Nephron progenitor cell (in vitro differentiated cells): ENCODE measurements at places on chromosomes 1 and 21.

GRCh38 chr1:201763455-201764140, 65.4 kb upstream of the IPO9 start:
- peaks cover 71% of the 10 kb centered on the region for H3K4me1 ChIP-seq
- peaks cover 16% of the 10 kb centered on the region for H3K36me3 ChIP-seq
- peak overlapping the region; percentile 39 for H3K4me3 ChIP-seq
- DNase-seq = no peak
- peak overlapping the region; percentile 95 for H3K27ac ChIP-seq

- peaks cover 92% of the 10 kb centered on the region for H3K27me3 ChIP-seq
- peak; percentile 75 for DNase-seq
- peaks cover 35% of the 10 kb centered on the region for H3K4me1 ChIP-seq
- H3K27ac ChIP-seq = no peak within 1 kb of the TSS
- H3K4me3 ChIP-seq = peak within 1 kb of the TSS; percentile 80
These were observed at the start of gene FAM163A for GRCh38 chr1:179742717-179743678. FAM163A (plus strand) TSS chr1:179743291; CDS start chr1:179813098, 69,807 bp downstream.

- no peaks in the 10 kb centered on the region for H3K36me3 ChIP-seq
- peaks cover 5% of the 10 kb centered on the region for H3K4me1 ChIP-seq
- H3K4me3 ChIP-seq = no peak overlapping the region
- peaks cover 10% of the 10 kb centered on the region for H3K27me3 ChIP-seq
- no peak for DNase-seq
These were observed 34.4 kb downstream of the PALMD start for GRCh38 chr1:99680270-99680669.

- peaks cover 9% of the 10 kb centered on the region for H3K27me3 ChIP-seq
- DNase-seq = no peak
These were observed 5.1 kb upstream of the ARHGAP30 start for GRCh38 chr1:161074676-161075368.

DNA sequence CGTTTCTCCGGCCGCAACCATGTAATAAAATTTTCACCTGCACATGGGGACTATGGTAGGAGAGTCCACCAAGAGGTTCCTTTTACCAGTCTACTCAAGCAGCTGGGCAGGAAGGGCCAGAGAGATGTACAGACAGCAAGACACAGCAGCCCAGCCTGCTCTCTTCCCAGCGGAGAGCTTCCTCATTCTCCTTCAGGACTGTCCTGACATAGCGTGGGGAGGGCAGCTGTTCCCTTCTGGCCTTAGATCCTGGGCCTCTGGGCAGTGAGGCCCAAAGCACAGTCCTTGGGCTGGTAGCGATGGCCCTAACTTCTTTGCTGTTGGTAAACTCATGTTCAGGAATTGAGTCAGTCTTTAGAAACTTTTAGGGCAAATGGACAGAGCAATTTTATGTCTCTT, 89.1 kb downstream of the BCAR3 start:
- peaks cover 30% of the 10 kb centered on the region for H3K36me3 ChIP-seq
- H3K4me1 ChIP-seq = peaks cover 48% of the 10 kb centered on the region
- no peak overlapping the region for H3K4me3 ChIP-seq
- no peak for DNase-seq

- H3K4me1 ChIP-seq = peaks cover 25% of the 10 kb centered on the region
- no peak overlapping the region for H3K4me3 ChIP-seq
- peak overlapping the region; percentile 83 for H3K27ac ChIP-seq
- H3K36me3 ChIP-seq = peaks cover 32% of the 10 kb centered on the region
These were observed 44.9 kb downstream of the TRAPPC10 start for GRCh38 chr21:44057055-44057454.

DNA sequence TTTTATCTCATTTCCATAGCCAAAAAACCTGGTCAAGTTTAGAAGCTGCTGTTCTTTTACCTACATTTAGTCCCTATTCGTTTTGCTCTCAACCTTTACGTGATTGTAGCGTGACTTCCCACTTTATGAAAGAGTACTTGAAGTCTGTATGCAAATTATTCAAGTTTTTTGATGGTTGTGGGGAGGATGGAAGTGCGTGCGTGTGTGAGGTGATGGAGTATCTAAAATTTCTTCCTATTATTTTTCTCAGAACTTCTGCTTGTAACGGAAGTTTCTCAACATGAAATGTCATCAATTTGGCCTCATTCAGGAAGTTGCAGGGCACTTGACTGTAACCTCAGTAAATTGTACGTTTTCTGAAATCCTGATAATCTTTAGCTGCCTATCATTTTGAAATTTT, 64.0 kb downstream of the SAMSN1 start:
- DNase-seq = no peak
- H3K4me3 ChIP-seq = no peak overlapping the region
- no peaks in the 10 kb centered on the region for H3K36me3 ChIP-seq
- H3K4me1 ChIP-seq = no peaks in the 10 kb centered on the region
- no peaks in the 10 kb centered on the region for H3K27me3 ChIP-seq
- no peak overlapping the region for H3K27ac ChIP-seq

- H3K4me1 ChIP-seq = peaks cover 17% of the 10 kb centered on the region
- no peaks in the 10 kb centered on the region for H3K27me3 ChIP-seq
- no peak overlapping the region for H3K4me3 ChIP-seq
These were observed 332.0 kb downstream of the PAPPA2 start for GRCh38 chr1:176794897-176795508.

DNA sequence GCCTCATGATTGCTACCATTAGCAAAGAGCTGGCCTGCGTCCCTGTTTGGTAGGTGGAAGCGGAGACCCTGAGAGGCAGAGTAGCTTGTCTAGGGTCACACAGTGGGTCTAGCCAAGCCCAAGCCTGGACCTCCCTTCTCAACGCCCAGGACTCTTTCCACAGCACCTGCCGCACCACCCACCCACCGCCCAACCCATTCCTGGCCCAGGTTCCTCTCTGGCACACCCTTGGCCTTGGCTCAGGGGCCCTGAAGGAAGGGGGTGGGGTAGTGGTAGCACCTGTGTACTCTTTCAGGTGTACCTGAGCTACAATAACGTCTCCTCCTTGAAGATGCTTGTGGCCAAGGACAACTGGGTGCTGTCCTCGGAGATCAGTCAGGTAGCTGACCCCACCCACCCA, 19.3 kb downstream of the FAM151A start:
- no peak for DNase-seq
- peaks cover 76% of the 10 kb centered on the region for H3K4me1 ChIP-seq
- peaks cover 4% of the 10 kb centered on the region for H3K27me3 ChIP-seq
- H3K36me3 ChIP-seq = no peaks in the 10 kb centered on the region

- peaks cover 2% of the 10 kb centered on the region for H3K27me3 ChIP-seq
- H3K36me3 ChIP-seq = no peaks in the 10 kb centered on the region
- no peak overlapping the region for H3K27ac ChIP-seq
- no peak overlapping the region for H3K4me3 ChIP-seq
These were observed 57.8 kb downstream of the RHOU start for GRCh38 chr1:228793032-228793431.

DNA sequence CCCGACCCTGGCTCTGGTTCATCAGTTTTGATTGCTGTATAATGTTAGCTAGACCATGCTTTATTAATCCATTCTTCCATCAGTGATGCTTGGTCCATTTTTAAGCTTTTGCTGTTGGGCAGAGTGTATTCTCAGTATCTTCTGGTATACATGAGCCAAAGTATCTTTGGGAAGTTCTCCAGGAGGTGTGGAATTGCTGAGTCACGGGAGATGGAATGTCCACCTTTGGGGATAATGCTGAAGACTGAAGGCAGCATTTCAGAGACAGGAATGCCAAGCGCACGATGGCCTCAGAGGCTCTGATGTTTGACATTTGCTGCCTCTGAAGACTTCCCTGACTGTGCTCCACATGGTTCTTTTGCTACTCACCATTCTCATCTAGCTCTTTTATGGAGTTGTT, 266.3 kb upstream of the KAZN start:
- H3K4me1 ChIP-seq = peaks cover 12% of the 10 kb centered on the region
- H3K27me3 ChIP-seq = peaks cover 5% of the 10 kb centered on the region
- H3K36me3 ChIP-seq = no peaks in the 10 kb centered on the region

DNA sequence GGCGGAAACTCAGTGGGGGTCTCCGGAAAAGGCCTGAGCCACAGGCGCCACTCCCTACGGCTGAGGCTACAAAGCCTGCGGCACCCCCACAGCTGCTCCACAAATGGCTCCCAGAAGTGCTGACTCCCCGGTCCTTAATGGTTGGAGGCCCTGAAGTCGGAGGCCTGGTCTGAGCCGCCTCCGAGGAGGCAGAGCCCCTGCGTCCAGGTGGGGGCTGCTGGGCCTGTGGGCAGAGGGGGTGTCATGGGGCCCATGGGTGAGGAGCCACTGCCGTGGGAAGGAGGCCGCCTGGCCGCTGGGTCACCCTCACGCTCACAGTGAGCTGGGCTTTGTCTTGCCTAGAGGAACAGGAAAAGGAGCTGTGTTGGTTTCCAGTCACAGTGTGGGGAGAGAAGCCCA, 12.4 kb upstream of the COL18A1 start:
- H3K4me1 ChIP-seq = peaks cover 44% of the 10 kb centered on the region
- DNase-seq = no peak
- H3K4me3 ChIP-seq = no peak overlapping the region
- H3K36me3 ChIP-seq = no peaks in the 10 kb centered on the region
- H3K27me3 ChIP-seq = peaks cover 24% of the 10 kb centered on the region

DNA sequence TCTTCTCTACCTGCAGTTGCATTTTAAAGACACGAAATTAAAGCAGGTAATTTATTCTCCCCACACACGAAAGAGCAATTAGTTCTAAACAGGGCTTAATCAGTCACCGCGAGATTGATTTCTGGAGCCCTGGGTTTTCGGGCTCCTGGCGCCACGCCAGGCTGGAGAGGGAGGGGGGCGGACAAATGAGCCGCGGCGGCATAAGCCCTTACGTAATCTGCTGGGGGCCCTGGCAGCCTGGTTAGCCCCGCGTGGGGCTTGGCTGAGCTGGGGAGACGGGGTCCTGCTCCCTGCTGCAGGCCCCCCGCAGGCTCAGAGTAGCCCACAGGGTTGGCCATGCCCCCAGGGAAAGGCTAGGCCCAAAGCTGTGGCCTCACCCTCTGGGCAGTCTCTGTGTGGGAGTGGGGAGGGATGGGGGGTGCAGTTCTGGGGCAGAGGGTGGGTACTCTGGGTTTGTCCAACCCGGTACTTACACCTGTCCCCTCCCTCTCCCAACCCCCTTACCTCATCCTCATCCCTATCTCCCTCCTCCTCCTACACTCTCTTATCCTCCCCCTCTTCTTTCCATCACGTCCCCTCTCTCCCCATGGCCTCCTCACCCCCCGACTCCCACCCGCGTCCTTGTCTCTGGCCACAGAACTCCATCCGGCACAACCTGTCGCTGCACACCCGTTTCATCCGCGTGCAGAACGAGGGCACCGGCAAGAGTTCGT, 19.9 kb downstream of the FOXO6 start:
- peak overlapping the region; percentile 76 for H3K4me3 ChIP-seq
- no peaks in the 10 kb centered on the region for H3K36me3 ChIP-seq
- peaks cover 55% of the 10 kb centered on the region for H3K4me1 ChIP-seq
- peaks cover 67% of the 10 kb centered on the region for H3K27me3 ChIP-seq

DNA sequence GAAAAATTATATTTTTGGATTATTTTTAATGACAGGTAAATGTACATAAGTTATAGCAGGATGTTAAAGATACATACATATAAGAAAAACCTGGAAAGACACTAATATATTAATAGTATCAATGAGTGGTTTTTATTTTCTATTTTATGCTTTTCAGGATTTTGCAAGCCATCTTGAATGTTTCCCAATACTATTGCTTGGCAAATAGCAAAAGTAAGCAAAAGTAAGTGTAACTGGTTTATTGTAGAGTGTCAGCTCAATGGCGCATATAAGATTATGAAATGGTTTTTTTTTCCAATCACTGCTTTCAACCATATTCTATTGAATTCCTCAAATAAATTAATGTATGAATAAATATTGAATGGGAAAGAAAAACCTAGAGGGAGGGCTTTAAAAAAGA, 36.4 kb downstream of the ZNF684 start:
- no peaks in the 10 kb centered on the region for H3K36me3 ChIP-seq
- H3K27me3 ChIP-seq = peaks cover 18% of the 10 kb centered on the region
- no peak overlapping the region for H3K4me3 ChIP-seq
- no peak for DNase-seq

DNA sequence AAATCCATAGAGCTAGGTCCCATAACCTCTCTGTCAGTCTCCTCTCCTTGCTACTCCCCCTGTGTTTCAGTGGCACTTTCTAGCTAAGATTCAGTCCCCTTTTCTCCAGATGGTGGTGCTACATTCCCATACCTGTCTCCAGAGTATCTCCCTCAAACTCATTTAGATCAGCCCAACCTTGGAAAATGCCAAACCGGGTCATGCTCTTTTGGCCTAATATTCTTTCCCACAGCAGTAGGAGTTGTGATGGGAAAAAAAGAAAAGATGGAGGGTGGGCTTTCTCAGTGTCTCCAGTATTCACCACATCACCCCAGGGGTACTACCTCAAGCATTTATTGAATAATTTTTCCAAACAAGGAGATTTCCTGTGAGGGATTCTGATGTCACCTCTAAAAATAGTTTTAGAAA, 3.2 kb upstream of the RXFP4 start:
- H3K4me1 ChIP-seq = peaks cover 37% of the 10 kb centered on the region
- no peak for DNase-seq
- no peak overlapping the region for H3K4me3 ChIP-seq
- no peaks in the 10 kb centered on the region for H3K27me3 ChIP-seq
- H3K36me3 ChIP-seq = peaks cover under 1% of the 10 kb centered on the region
- no peak overlapping the region for H3K27ac ChIP-seq

- H3K27me3 ChIP-seq = no peaks in the 10 kb centered on the region
- no peaks in the 10 kb centered on the region for H3K4me1 ChIP-seq
- H3K4me3 ChIP-seq = no peak overlapping the region
- no peak overlapping the region for H3K27ac ChIP-seq
These were observed 144.8 kb downstream of the BACH1 start for GRCh38 chr21:29443411-29444010.

- H3K4me1 ChIP-seq = peaks cover 28% of the 10 kb centered on the region
- H3K36me3 ChIP-seq = peaks cover 28% of the 10 kb centered on the region
- no peaks in the 10 kb centered on the region for H3K27me3 ChIP-seq
- DNase-seq = peak; percentile 70
- no peak overlapping the region for H3K4me3 ChIP-seq
These were observed 59.2 kb downstream of the TBX15 start for GRCh38 chr1:118928739-118929554.

DNA sequence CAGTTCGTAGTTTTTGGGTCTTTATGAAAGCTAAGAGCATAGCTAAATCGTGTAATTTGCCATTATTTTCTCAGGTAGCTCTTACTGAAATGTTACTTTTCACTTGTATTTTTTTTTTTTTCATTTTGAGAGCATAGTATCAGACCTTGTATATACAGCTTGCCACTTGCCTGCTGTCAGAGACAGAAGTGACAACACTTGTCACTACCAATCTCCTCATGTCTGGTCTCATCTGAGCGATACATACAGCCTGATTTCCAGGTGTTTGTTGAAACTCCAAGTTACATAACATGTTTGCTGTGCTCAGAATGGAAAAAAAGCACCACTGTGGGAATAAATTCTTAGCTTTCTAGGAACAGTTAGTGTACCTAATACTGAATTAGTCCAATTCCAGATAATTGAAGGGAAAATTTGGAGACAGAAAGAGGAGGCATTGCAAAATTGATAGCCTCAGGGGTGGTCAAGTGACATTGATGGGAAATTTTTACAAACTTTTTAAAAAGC, 621.4 kb upstream of the PKN2 start:
- H3K27me3 ChIP-seq = no peaks in the 10 kb centered on the region
- no peak for DNase-seq
- H3K36me3 ChIP-seq = no peaks in the 10 kb centered on the region
- H3K4me1 ChIP-seq = peaks cover 15% of the 10 kb centered on the region
- no peak overlapping the region for H3K4me3 ChIP-seq
